ENCODE measurements at places on chromosomes 6 and 20.

DNA sequence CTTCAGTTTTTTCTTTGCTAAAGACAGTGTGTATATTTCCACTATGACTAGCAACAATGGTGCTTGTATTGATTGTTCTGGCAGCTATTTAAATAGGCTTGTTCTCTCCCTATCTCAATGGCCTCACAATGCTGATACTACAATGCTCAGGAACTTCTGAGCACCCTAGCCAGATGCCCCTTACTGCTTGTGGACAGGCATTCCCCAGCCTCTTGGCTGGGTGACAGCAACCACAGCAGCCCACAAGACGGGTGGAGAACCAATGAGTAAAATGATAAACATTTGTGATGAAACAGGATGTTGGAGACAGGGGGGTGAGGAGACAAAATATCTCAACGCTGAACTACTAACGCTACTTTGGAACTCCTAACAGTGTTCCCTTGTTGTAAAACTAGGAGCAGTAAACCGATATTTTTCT lies 42.3 kb downstream of the HIVEP2 start:
- peak; percentile 77 for DNase-seq

DNA sequence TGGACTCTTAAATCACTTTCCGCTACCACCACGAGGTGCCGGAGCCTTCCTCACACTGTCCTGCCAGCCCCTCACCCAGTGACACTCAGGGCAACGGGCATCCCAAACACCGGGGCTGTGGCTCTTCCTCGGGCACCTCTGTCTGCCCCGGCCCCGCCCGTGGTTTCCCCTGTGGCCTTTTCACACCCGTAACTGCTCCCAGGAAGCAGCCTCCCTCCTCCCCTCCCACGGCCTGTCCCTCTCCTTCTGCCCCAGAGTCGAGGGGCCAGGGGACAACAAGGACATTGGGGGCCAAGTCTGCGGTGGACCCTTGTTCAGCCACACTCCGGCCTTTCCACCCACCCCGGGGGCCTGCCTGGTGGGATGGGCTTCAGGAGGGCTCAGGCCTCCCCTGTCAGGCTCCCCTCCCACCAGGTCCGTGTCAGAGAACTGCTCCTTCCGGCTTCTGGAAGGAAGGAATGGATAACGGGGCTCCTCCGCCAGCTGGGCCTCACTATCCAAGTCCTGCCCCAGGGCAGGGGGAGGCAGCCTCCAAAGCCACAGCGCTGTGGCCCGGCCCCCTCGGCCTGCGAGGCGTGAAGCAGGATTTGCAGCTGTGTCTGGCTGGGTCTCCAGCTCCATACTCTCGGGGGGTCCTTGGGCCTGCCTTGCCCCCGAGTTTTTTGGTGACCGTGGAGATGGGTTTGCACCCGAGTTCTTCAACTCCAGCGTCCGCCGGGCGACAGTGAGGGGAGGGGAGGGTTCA lies 54.7 kb upstream of the CHRNA4 start:
- DNase-seq, result no peak

- no peak for DNase-seq
These were observed 84.2 kb downstream of the MYB start for GRCh38 chr6:135265278-135265677.

- peak; percentile 72 for DNase-seq
These were observed 26.5 kb downstream of the VNN1 start for GRCh38 chr6:132687306-132687705.

GRCh38 chr20:41204304-41205265 lies 67.2 kb downstream of the PLCG1 start:
- DNase-seq, result no peak

DNA sequence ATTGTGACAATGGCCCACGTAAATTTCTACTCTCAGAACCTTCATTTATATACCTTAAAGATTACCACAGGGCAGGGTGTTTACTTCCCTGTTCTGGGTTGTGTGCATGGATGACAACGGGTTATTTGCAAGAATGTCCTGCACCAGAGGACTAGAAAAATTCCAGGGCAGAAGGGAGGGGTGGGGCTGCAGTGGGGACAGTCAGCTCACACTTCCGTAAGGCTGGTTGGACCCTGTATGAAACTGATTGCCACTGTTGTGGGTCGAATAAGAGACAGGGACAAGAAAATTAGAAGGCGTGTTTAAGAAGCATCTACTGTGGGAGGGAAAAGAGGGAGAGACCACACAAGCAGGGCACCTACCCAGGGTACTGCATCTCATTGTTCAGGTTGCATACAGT lies 96.5 kb downstream of the SNAP25 start:
- no peak for DNase-seq

DNA sequence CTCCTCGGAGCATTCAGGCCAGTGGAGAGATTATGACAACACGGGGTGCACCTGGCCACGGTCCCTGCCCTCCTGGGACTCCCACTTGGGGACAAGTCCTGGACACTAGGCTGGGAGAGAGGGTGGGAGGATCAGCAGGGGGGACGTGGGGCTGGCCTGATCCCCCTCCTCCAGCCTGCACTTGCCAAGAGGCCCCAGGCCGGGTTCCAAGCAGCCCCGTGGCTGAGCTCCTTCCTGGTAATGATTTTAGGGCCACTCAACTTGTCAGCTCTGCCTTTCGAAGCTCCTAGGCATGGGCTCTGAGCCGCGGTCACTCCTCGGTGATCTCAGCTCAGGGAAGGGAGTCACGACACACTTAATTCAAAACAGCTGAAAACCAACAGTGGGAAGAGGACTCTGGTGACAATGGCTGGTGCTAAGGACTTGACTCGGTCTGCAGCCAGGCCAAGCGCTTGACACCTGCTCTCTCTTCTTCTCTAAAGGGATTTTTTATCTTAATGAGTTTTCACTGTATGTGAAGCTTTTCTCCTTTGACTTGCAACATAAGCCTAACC lies 161.7 kb downstream of the BMP7 start:
- DNase-seq, result no peak

GRCh38 chr6:27275025-27275956 lies 27.8 kb downstream of the PRSS16 start:
- DNase-seq, result no peak

GRCh38 chr6:164345327-164345726 lies 930.8 kb downstream of the QKI start:
- no peak for DNase-seq

DNA sequence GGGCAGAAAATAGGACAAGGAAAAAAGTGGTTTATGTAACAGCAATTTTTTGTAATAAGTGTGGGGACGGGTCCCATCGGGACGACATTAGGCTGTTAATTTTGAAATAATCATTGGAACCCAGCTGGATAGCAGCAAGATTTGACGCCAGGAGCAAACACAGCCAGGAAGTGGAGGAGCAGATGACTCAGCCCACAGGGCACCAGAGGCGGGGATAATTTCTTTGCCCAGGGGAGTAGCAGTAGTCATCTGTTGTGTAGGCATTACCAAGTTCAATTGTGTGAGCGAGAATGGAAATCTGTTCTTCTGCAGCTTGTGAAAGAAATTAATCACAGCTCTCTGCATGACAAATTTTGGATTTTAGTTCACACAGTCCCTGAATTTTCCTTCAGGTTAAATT lies 22.6 kb upstream of the RIN2 start:
- DNase-seq, result peak; percentile 85

DNA sequence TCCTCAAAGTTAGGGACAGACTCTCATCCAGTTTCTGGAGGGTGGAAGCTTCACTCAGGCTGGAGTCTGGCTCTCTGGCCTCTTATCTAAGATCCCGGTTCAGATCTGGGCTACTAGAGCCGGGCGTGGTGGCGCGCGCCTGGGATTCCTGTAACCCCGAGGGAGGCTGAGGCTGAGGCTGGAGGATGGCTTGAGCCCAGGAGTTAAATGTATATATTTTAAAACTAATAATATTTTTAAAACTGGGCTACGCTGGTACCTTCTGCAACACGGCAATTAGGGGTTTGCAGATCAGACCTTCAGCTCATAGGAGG lies 710 bp upstream of the ZNF343 start:
- no peak for DNase-seq

- no peak for DNase-seq
These were observed 169.1 kb upstream of the CST7 start for GRCh38 chr20:24779946-24780345.

GRCh38 chr6:119626884-119627619 lies 277.5 kb upstream of the MAN1A1 start:
- no peak for DNase-seq

- no peak for DNase-seq
These were observed 75.1 kb downstream of the COL12A1 start for GRCh38 chr6:75130784-75131183.

- no peak for DNase-seq
These were observed 139.6 kb upstream of the RNF24 start for GRCh38 chr20:4154958-4155411.

GRCh38 chr6:70693887-70694286 lies 26.2 kb downstream of the SMAP1 start:
- DNase-seq, result no peak

DNA sequence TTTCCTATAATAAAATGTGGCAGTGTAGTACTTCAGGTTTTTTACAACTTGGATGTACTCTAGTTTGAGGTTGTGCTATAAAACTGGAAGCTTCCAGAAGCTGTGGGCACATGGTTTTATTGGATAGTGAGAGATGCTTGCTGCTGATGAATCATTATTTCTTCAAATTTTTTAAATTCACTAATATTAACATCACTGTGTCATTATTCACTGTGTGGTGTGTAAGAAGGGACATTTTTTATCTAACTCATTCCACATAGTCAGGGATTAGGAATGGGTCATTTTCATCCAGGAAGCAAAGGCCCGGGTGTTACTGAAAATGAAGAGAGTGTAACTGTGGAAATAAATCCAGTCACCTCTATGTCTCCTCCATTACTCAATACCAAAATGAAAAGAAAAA lies 421.0 kb downstream of the TENT5A start:
- DNase-seq, result no peak

- DNase-seq, result no peak
These were observed 11.5 kb downstream of the DLGAP4 start for GRCh38 chr20:36317675-36318074.

DNA sequence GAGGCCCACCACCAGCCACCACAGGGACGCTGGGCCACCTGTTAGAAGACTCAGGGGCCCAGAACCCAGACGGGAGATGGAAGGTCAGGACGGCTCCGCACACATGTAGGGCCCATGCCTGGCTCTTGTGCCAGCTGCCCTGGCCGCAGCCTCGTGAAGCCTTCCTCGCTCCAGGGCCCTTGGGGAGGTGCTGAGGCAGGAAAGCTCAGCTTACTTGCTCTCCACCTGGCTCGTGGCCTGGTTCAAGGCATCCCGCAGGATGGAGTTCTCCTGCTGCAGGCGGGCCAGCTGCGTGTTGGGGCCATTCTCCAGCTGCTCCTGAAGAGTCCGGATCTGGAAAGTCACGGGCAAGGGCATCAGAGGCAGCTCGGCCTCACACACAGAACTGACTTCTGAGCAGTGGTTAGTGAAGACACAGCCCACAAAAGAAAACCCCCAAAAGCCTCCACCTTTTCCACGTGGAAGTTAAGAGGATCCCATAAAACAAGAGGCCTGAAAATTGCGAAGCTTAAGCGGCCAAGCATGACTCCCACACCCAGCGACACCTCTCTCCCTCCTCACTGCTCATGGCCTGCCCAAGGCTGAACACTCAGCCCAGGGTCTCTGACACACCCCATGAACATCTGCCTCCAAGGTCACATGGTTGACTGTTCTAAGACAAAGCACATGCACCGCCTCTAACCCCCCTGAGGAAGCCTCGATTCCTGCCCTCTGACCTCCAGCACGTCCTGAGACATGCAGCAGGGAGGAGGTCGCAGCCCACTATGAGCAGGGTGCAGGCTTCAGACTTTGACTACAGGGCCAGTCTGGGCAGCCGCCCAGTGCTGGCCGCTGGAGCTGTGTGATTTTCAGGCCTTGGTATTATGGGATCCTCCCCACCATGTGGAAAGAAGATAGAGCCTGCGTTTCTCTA lies 46.5 kb downstream of the RRBP1 start:
- no peak for DNase-seq

DNA sequence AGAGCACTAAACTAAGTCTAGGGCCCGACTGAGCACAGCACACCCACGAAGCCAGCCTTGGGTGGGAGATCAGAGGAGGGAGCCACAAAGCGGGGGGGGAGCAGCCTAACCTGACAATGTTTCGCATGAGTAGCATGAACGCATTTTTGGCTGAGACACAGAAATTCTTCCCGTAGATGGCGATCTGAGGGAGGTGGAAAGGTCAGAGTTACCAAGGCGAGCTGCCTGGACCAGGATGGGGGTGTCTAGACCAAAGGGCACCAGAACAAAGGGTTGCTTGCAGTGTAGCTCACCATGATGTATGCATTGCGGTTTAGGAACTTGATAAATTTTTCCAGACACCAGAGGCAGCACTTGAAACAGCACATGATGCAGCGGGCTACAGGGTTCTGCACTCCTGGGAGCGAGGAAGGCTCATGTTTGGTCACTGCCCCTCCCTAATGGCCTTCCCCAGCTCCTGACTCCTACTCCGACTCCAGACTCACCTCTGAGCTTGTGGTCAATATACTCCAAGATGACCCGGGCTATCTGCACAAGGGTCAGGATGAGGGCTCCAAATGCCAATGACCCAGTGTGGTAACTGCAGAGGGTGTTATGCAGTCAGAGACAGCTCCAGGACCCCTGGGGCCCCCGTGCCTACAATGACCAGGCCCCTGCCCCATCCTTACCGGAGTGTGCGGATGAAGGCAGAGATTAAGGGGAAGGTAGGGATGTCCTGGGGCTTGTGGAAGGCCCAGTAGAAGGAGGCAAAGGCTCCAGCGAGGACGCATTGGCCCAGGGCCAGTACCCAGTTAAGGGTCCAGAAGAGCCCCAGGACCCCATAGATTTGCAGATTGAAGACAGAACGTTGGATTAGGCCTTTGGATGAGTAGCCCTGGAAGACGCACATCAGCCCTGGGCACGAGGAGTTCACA lies 2.8 kb upstream of the NEU1 start:
- no peak for DNase-seq

DNA sequence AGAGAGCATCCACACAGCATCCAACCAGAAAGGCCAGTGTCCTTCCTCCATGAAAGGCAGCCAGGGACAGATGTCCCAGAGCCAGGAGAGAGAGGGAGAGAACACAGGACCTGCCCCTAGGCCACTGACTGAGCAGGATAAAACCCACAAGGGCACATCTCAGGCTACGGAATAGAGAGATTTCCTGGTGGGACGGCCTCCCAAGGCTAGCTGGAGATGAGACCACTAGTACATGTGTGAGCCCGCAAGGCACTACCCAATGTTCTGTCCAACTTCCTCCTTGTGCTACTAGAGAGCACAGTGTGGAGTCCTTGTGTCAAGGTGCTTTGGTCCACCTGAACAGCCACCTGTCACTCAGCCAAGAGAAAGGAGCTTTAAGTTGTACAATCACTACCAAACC lies 44.2 kb downstream of the PLCG1 start:
- DNase-seq, result no peak

GRCh38 chr20:34532320-34532719 lies 16.1 kb downstream of the DYNLRB1 start:
- DNase-seq, result peak; percentile 83

- DNase-seq, result peak; percentile 36
These were observed 122.0 kb downstream of the GFRAL start for GRCh38 chr6:55449225-55449624.

DNA sequence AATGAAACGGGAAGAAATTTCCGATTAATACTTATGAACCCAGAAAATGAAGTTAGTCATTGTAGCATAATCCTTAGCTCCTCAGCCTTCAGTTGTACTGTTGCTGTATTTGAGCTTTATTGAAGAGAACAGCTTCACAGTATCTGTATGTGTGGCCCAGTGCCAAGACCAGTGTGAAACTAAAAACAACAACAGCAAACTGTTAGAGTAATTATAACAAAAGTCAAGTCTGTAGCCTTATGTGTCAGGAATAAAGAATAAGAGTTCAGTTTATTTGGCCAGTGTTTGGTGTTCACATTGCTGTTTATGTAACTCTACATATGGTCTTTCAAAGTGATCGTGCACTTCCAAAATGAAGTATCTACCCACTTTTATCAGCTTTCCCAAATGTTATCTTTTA lies 70.9 kb downstream of the ARID1B start:
- no peak for DNase-seq

All from HT-29 (cell line).